Stimulated activated CD8-positive, alpha-beta memory T cell treated with anti-CD3 and anti-CD28 coated beads, Interleukin-15, amount 100 ng/mL, for 48 hours (primary cell): ENCODE measurements at places on chromosomes 2 and 18.
A peak's percentile ranks its signal among the peaks of the same experiment; 100 is the strongest.

DNA sequence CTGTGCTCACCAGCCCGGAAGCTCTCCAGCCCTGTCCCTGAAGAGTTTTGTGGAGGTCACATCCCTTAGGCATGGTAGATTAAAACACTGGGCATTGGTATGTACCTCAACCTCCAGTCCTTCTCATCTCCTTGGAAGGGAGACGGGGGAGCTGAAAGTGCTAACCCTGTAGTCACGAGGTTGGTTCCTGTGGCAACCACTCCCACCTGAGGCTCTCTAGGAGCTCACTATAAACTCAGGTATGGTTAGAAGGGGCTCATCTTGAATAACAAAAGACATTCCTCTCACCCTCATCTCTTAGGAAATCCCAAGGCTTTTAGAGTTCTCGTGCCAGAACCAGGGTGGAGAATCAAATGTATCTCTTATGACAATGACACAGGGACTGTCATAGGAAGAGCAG is 43.0 kb upstream of the MGAT4A start:
- no peak for DNase-seq

GRCh38 chr2:110140401-110140800 is 24.8 kb upstream of the MALL start:
- DNase-seq: no peak

DNA sequence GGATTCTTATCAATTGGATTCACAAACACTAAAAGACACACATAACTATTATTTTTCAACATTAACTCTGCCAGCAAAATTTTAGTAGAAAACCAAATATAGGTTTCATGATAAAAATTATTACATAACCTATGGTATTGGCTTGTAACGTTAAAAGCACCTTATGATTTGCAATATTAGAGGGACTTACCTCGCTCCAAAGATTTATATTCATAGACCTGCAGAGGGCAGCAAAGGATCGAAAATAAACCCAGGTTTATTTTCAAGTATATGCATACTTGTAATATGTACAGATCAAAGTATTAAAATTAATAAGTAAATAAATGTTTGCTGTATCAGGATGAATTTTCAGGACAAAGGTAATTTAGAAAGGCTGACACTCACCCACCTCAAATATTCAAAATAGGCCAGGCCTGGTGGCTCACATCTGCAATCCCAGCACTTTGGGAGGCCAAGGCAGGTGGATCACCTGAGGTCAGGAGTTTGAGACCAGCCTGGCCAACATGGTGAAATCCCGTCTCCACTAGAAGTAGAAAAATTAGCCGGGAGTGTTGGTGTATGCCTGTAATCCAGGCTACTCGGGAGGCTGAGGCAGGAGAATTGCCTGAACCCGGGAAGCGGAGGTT is 45.3 kb downstream of the LRPPRC start:
- DNase-seq: no peak

GRCh38 chr2:23588508-23589201 is 203.7 kb downstream of the KLHL29 start:
- no peak for DNase-seq

DNA sequence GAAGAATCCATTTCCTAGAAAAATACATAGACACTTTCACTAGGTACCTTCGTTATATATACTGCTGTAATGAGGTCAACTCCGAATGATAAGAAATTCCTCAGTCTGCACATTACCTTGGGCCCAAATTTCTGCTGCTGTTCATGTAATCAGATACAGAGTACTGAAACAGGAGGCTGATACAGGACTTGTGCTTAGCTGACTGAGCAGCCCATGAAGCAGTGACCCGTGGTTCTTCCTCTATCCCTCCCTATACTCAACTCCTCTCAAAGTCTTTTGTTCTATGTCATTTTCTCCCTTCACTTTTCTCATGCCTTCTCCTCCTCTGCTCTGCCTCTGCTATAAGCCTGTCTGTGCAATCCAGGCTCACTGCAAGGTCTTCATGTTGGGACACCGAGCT is 57.5 kb upstream of the ST8SIA5 start:
- no peak for DNase-seq

GRCh38 chr2:61249521-61250071 is 87.6 kb downstream of the C2orf74 start:
- no peak for DNase-seq

DNA sequence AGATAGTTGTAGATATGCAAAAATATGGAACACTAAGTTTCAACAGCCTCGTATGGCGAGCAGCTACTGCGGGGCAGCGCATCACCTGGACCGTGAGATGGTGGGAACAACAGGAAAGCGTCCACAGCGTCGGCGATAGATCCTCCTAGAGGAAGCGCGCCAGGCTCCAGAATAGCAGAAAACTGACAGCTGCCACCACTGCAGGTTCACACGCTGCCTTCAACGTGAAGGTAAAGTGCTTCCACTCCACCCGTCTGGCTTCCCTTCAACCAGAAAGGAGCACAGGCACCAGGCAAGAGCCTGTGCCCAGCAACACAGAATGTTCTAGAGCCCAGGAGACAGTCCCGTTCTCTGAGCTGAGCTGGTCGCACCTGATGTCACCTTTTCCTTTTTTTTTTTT is 20.0 kb downstream of the FBXO48 start:
- no peak for DNase-seq

- no peak for DNase-seq
These were observed 26.6 kb downstream of the TMEM18 start for GRCh38 chr2:650343-651310.

DNA sequence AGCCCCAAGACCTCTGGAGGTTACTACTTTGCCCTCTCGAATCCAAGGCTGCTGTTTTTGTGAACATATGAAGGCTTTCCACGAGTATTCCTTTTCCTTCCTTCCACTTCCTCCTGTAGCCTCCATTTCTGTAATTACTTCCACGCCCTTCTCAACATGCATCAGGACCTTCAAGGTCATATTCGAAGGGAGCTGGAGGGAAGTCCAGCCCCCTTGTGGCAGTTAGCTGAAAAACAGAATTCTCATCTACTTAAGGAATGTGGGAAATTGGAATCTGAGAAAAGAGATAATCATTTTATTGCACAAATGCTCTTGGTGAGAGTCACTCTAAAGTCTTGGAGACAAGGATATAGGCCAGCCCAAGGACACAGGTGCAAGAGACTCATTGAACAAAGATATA is 1000.2 kb downstream of the TDRD15 start:
- DNase-seq: no peak

DNA sequence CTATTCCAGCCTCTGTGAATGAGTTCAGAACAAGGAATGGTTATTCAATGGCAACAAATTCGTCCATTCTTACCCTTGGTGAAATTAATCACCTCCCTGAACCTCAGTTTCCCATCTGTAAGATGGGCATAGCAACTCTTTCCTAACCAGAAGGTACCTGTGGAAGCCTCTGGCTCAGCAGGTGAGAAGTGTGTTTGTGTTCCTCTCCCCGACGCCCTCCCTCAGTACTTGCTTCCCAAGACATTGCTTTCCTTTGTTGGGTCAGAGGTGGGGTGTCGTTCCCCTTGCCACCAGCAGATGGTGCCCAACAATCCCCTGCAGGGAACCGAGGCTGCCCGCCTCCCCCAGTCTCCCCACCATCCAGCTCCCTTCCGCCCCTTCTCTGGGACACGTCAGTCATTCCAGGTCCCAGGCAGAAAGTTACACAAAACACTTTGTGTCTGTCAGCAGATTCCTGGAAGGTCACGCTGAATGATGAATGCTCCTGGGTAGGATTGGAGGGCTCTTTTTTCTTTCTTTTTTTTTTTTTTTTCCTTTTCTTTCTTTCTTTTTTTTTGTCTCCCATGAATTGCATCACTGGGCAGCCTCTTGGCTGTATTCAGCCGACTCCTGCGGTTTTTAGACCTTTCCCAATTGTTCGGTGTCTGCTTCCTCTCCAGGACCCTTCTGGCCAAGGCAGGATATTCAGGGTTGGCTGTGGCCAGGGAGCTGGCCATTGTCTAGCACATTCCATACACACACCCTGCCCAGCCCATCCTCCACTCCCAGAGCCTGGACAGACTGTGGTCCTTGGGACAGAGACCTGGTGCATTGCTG is 117.3 kb downstream of the LPIN1 start:
- peak; percentile 42 for DNase-seq

GRCh38 chr2:147917161-147917560 is 72.3 kb downstream of the ACVR2A start:
- no peak for DNase-seq

DNA sequence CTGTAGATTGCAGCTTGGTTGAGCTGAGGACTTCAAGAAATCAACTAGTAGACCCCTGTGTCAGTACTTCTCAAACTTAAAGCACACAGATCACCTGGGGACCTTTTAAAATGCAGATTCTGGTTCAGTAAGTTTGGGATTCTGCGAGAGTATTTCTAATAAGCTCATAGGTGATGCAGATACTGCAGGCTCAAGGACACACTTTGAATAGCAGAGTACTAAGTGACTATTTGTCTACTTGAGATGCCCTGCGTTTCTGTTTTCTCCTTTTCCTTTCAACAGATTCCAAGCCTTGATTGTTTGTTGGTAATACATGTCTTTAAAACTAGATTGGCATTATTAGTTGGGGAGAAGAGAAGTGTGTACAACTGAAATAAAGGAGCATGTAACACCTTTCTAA is 6.7 kb downstream of the MIB1 start:
- no peak for DNase-seq

DNA sequence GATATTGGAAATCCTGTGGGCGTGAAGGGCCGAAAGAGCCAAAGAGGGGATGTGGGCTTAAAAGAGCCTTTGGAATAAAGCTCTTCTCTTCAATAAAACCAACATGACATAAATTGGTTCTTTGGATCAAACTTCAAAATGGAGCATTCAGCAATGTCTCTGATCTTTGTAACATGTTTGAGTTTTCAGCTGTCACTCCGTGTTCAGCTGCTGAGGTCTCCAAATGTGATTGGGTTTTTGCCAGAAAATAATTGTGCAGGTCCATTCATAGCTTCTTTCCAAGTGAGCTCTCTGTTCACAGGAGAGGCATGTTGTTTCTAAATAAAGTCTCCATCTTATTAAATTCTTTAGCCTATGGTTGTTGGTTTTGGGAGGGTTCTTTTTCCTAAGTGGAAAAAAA is 127.6 kb upstream of the CCDC68 start:
- no peak for DNase-seq

DNA sequence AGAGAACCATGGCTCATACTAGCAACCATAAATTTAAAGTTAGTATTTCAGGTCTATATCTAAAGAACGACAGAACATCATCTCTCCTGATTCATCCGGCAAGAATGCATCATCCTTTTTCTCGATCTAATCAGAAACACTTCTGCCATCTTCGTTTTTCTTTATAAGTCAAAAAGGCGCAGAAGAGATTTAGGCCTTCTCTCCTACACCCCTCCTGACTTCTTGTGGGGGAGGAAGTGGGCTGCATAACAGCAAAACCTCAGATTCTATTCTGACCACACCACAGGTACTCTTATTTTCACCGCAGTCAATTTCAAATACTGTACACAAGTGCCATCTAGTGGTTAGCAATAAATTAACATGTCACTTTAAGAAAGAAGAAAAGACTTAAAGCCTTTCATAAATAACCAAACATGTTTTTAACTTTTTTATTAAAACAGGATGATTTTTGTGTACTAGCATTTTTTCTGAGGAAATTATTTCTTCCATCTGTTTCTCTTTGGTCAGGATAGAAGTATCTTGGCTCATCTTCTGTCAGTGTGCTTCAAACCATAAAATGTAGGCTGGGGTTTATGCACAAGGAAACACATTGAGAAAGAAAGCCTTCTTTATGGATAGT is 48.4 kb upstream of the PIK3C3 start:
- DNase-seq: peak; percentile 11

GRCh38 chr18:49227441-49228165 is 232.8 kb downstream of the DYM start:
- peak; percentile 50 for DNase-seq

DNA sequence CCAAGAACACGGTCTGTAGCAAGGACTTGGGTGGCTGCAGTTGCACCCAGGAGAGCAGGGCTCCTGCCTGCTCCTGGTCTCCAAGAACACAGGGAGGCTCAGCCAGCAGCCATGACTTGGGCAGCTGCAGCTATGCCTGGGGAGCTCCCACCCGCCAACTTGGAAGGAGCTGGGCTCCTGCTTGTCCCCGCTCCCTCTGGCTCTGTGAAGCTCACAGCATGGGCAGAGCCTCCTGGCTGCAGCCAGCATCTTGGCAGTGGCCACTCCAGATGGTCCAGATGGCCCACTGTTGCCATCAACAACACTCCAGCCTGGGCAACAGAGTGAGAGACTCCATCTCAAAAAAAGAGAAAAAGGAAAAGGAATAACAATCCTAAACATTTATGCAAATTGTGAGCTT is 5.2 kb downstream of the ZSCAN30 start:
- no peak for DNase-seq

DNA sequence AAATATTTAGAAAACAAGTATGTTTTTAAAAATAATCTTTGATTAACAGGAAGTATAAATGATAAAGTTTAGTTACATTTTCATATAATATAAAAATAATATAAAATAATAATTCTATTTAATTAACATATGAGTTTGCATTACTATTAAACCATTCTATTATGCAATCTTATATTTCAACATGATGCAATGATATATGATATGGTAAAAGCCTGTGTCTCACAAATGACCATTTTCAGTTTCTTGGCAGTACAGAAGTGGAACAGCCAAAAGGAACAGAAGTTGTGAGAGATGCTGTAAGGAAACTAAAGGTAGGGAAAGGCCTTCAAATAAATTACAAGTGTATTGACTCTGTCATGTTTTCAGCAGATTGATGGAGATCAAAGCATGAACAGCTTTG is 230.8 kb downstream of the GULP1 start:
- DNase-seq: no peak

GRCh38 chr2:70745276-70745825 is 22.6 kb downstream of the ADD2 start:
- DNase-seq: no peak

DNA sequence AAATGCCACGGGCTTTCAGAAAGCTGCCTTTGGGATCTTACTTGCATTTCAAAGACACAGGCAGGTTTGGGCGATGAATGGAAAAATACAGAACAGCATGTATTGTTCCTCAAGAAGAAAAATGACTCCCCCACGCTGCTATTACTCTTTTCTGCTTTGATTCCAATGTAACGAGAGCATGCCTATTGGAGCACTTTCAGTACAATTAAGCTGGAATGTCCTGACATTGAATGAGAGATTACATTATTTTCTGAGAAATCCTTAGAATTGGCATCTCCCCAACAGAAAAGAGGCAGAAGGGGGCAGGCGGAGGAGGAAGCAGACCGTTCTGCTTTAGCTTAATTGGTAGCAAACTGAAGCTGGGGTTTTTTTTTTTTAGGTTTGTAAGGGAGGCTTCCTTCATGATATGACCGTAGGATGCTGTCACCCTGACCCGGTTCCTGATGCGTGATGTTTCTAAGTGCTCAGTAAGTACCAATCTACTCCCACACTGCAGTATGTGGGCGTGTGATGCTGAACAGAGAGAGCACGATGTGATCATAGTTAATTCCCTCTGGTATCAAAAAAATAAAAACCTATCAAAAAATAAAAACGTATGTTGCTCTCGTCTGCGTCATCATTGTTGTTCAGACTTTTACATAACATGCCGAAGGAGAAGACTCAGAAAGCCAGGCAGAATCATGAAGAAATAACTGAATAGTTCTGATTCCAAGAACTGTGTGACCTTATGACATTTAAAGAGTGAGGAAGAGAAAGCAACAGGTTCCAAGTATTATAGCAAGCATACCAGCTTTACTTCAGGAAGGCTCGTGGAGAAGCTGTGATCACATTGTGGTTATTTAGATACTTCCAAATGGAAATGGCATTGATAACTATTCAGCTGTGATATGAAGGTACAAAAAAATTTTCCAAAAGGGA is 40.5 kb downstream of the LONRF2 start:
- DNase-seq: no peak

- DNase-seq: no peak
These were observed 69.7 kb downstream of the RPRM start for GRCh38 chr2:153408710-153409385.
